ENCODE measurements at places on chromosomes 1 and 21.

- DNase-seq: peak; percentile 26
Measured at GRCh38 chr1:11948822-11949458, 14.4 kb downstream of the PLOD1 start.

DNA sequence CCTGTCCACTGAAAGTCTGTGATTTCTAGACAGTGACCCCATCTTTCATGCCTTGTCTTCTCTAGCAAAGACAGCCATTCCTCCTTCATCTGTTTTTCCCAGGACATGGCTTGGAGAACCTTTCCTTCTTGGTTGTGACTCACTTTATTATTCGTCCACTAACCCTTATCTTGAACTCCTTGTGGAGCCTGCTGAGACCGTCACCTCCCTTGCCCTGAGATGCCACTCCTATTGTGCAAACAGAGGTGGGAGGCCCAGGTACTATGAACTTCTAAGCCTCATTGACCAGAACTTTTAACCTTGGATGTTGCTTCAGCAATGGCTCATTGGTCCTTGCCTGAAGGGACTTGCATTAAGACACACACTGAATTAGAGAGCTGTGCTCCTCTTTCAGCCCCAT lies 117.5 kb downstream of the FOXD2 start:
- DNase-seq: no peak

DNA sequence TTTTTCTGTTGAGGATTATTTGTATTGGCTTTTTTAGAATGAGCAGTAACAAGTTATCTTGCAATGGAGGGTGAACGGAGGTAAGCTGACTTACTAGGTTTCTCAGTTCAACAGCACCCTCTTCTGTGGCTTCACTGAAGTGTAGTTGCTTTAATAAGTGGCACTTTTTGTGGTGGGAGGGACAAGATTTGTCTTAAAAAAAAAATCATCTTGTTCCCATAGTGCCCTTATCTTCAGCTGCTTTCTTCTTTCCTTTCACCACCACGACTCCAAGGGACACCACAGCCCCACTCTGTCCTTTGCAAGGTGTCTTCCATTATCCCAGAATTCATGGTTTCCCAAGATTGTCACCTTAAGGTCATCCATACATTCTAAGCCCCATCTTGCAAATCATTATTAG lies 92.9 kb downstream of the PIGK start:
- peak; percentile 80 for DNase-seq

DNA sequence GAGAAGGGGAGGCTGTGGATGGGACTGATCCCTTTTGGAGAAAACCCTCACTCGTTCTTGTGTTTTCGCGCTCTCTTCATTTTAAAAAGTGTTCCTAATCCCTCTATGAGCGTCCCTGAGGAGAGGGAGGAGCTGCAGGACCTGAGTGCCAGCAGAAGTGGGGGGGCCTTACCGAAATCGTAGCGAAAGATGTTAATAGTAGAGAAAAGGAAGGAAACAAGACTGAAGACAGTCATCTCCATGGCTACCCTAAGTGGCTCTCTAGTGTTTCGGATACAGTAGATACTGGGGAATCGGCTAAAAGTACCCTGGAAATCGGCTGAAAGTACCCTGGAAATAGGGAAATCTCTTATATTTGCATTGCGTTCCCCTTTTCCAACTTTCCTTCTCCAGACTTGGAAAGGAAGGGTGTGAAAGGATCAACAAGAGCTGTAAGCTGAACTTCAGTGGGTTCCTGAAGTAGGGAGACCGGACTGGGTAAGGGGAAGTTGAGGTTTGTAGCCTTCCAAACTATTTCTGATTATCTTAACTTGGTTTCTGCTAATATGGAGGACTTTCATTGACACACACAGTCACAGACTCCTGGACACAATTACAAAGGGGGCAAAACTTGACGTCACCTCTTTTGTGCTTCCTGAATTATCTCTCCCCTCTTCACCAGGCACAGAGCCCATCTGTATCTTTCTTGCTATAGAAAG lies 486 bp upstream of the DSTYK start:
- no peak for DNase-seq

DNA sequence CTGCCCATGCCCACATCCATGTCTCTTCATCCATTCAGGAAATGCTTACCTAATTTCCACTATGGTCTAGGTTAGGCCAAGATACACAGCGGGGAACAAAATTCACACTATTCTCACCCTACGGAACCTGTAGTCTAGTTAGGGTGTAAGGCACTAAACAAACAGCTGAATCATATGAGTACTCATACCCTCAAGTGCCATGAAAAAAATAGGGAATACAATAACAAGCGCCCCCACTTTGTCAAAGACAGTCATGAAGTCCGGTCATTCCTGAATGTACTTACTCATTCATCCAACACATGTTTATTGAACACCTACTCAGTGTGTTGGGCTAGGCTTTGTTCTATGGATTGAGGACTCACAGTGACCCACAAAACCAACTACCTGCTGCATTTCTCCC lies 6.2 kb upstream of the FYB2 start:
- DNase-seq: peak; percentile 21

- no peak for DNase-seq
Measured at GRCh38 chr1:49213301-49213700, 436.6 kb upstream of the BEND5 start.

DNA sequence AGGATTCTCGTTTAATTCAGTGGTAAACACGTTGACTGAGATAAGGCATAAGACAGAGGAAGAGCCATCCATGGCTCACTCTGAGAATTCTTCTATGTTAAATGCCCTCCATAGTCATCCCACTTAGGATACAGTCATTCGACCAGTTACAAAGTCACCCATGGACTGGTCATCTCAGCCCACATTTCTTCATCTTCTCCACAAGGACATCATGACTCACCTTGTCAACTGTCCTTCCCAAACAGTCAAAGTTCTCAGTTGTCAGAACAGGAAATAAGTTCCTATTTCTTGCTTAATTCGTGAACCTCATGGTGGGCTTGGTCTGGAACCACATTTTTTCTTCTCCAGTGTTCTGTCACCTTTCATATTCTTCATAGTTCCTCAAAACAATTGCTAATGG lies 133.2 kb downstream of the TGFB2 start:
- peak; percentile 20 for DNase-seq

- DNase-seq: no peak
Measured at GRCh38 chr1:234205966-234206365, 167.3 kb upstream of the COA6 start.

DNA sequence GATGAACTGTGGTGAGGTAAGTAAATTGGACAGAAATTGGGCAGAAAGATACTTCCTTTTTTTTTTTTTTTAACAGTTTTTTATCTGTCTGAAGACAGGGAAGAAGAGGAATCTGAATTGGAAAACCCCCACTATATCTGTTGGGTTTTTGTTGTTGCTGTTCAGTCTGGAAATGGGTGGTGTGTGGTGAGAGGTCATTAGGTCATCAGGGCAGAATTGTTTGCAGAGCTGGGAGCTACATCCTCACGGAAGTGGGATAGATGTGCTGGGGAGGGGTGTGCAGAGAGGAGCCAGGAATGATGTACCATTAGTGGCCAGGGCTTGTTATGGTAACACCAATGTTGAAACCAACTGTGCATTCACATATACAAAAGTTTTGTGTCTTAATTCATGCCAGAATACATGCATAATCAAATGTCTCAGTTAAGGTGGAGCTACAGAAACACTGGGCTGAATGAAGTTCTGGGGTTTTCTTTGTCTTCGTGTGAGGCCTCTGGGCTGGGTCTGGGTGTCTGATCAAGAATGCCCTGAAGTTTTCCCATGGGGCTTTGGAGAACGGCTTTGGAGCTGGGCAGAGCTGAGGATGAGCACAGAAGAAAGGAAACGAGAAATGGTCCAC lies 12.4 kb downstream of the USP25 start:
- DNase-seq: peak; percentile 12

GRCh38 chr1:205287767-205288559 lies 33.6 kb downstream of the NUAK2 start:
- peak; percentile 59 for DNase-seq

DNA sequence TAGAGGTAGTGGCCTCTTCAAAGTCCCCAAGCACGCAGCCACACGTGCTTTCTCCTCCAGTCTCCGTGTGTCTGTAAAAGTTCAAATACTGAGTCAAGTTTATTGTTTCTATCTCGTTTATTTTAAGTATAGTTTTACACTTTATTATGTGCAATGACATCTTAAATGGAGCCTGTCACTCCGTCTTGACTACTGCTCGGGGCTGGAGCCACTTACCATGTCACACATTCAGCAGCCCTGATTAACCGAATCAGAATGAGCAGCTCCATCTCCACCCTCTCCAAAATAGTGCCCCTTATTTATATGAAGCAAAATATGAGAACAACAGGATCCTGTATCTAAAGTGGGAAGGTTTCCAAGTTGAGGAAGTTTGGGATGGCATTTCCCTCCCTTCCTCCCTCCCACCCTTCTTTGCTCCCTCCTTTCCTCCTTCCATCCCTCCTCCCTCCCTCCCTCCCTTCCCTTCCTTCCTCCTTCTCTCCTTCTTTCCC lies 201.0 kb downstream of the PBX1 start:
- DNase-seq: no peak

- DNase-seq: peak; percentile 88
Measured at GRCh38 chr1:1890506-1891348, at the start of gene GNB1. TSS of gene GNB1 (minus strand) at chr1:1891087. CDS start at chr1:1825453, 65,634 bp downstream.

DNA sequence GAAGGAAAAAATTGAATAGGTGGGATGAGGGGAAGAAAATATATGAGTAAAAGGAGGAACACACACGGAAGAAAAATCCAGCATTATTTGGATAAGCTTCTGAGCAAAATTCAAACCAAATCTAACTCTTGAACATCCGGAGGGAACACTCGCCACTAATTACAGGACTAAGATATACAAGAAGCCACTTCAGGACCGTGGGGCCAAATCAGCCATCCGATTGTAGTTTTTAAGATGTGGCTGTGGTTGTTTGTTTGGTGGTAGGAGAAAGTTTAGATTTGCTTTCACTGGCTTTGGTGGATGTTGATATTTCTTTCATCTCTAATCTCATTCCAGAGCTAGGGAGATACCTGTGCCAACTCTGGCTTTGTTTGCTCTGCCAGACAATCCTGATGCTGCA lies 43.7 kb upstream of the ADAMTS1 start:
- DNase-seq: no peak

DNA sequence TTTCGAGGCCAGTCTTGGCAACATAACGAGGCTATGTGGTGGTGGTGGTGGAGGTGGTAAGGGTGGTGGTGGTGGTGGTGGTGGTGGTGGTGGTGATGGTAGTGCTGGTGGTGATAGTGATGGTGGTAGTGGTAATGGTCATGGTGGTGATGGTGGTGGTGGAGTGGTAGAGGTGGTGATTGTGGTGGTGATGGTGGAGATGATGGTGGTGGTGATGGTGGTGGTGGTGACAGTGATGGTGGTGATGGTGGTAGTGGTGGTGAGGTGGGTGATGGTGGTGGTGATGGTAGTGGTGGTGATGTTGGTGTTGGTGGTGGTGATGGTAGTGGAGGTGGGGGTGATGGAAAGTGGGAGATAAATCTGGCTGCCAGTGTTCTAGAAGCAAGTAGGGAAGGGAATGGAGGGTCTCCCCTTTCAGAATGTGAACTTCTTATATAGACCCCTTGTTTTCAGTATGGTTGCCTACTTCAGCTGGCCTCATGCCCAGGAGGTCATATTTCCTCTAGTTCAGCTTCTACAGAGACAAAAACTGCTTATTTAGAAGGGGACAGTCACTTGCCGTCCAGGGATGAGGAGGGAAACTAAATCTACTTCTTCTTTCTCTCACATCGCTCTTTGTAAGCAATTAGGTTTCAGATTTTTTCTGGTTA lies 27.5 kb downstream of the SH3BGR start:
- DNase-seq: no peak

DNA sequence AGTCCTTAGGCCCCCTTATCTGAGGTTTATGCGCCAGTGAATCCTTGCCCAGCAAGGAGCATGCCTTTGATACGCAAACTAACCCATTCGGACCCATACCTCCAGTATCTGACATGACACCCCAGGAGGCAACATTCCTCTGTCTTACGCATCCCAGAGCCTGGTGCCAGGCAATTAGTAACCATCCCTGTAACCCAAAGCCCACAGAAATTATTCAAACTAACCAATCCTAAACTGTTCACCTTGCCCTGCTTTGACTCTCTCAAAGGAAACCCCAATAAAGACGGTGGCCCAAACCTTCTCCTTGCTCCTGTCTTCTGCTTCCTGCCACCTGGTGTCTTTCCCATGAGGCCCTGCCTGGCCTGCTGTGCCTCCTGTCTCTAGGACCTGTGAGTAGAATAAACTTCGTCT lies 36.4 kb downstream of the ZNF496 start:
- peak; percentile 58 for DNase-seq

- peak; percentile 78 for DNase-seq
Measured at GRCh38 chr1:109493805-109494539, at the start of gene CYB561D1. TSS of gene CYB561D1 (plus strand) at chr1:109494094. CDS start at chr1:109494140, 46 bp downstream.

GRCh38 chr1:39694026-39694425 lies 2.8 kb upstream of the HPCAL4 start:
- no peak for DNase-seq

DNA sequence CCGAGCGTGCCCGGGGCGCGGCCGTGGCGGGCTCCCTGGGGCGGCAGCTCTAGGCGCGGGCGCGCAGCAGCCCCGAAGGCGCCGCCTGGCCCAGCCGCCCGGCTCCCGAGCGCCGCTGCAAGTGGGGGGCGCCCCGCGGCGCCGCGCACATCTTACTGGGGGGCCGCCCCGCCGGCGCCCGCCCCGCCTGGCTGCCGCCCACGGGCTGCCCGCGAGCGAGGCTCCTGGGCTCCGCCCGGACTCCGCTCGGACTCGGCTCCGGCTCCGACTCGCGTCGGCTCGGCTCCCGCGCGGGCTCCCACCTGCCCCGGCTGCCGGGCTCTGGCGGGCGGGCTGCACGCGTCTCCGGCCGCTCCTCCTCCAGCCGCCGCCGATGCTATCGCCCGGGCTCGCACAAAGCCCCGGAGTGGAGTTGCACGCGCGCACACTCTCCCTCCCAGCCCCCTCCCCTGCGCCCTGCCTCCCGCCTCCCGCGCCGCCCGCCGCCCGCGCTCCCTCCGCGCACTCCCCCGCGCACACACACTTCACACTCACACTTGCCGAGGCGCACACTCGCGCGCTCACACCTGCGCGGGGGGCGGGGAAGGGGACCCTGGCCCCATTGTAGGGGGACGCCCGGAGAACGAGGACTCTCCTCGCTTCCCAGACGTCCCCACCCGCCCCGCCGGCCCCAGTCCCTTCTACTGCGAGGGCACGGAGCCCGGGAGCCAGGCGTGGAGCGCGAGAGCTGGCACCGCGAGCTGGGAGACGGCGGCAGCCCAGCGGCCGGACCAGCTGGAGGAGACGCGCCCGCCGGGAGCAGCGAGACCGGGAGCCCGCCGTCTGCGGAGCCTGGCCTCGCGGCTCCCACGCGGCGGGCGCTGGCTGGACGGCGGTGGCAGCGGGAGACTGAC lies at the start of gene GRIK3:
TSS of gene GRIK3 (minus strand) at position 395 of the 893 bp plus-strand sequence. CDS start 407 bp downstream, outside the sequence.
- no peak for DNase-seq

GRCh38 chr1:155091071-155092051 lies 12.7 kb downstream of the EFNA3 start:
- DNase-seq: peak; percentile 54

GRCh38 chr1:5423109-5423508 lies 569.1 kb downstream of the NPHP4 start:
- DNase-seq: no peak

- no peak for DNase-seq
Measured at GRCh38 chr1:188122646-188123045, 1293.9 kb downstream of the PLA2G4A start.

All from IMR-90 (cell line).